Stimulated activated CD4-positive, alpha-beta T cell treated with anti-CD3 and anti-CD28 coated beads, Interleukin-2, amount 100 ng/mL, for 4 hours (primary cell): ENCODE measurements at places on chromosomes 2 and 18.

GRCh38 chr2:58070765-58071164, 24.2 kb downstream of the VRK2 start:
- DNase-seq = no peak

DNA sequence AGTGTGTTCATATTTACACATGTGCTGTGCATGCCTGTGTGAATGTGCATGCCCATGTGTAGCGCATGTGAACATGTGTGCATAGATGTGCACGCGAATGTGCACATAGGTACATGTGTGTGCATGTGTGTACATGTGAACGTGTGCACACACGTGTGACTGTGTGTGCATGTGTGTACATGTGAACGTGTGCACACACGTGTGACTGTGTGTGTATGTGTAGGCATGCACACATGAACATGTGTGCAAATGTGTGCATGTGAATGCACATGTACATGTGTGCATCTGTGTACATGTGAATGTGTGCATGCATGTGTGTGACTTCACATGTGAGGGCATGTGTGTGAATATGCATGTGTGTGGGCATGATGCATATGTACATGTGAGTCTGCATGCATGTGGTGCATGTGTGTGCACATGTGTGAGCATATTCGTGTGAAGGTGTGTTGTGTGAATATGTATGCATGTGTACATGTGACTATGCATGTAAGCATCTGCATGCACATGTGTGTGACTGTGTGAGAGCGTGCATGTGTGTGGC, 122.4 kb downstream of the PTGR3 start:
- no peak for DNase-seq

GRCh38 chr18:57077786-57078552, 68.9 kb upstream of the BOD1L2 start:
- DNase-seq = no peak

DNA sequence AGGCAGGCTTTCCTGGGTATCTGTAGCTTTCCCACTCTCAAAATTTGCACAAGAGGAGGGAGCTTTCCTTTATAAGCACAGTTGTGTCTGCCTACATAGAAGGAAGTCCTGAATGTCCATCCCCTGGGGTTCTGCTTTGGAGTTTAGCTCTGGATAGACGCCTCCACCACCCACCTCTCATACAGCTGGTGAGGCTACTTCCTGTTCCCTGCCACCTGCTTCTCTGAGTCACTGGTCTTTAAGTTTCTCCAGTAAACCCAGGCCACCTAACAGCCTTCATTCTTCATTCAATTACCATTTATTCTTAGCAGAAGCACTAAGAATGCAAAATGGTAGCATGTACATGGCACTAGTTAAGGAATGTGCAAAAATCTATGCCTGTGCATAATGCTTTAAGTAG, 407.8 kb downstream of the CDH2 start:
- DNase-seq = no peak

- DNase-seq = no peak
Observed at GRCh38 chr18:62264984-62265383, 60.1 kb upstream of the TNFRSF11A start.

GRCh38 chr2:7681881-7682461, 764.8 kb downstream of the RNF144A start:
- DNase-seq = no peak

- no peak for DNase-seq
Observed at GRCh38 chr2:55351672-55352071, 68.0 kb downstream of the CCDC88A start.

- DNase-seq = no peak
Observed at GRCh38 chr18:48418539-48419276, 9.5 kb upstream of the ZBTB7C start.

DNA sequence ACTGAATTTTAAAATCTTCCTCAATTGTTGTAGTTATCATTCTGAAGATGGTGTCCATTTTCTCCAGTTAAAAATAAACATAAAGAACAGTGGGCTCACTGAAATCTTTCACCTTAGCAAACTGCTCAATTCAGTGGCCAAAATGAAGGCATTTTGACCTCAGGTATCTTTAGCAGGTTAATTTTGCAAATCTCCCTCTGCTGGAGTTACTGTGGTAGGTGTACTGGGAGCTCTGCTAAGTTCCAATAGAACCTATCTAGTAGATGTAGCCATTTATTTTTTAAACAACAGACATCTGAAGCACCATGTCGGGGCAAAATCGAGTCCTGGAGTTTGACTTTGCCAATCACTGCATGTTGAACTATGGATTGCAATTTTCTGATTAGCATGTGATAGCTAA, 177.1 kb downstream of the IRS1 start:
- no peak for DNase-seq

GRCh38 chr18:42798606-42799170, 316.8 kb downstream of the RIT2 start:
- no peak for DNase-seq

- DNase-seq = no peak
Observed at GRCh38 chr2:126866451-126866850, 32.2 kb upstream of the TEX51 start.

DNA sequence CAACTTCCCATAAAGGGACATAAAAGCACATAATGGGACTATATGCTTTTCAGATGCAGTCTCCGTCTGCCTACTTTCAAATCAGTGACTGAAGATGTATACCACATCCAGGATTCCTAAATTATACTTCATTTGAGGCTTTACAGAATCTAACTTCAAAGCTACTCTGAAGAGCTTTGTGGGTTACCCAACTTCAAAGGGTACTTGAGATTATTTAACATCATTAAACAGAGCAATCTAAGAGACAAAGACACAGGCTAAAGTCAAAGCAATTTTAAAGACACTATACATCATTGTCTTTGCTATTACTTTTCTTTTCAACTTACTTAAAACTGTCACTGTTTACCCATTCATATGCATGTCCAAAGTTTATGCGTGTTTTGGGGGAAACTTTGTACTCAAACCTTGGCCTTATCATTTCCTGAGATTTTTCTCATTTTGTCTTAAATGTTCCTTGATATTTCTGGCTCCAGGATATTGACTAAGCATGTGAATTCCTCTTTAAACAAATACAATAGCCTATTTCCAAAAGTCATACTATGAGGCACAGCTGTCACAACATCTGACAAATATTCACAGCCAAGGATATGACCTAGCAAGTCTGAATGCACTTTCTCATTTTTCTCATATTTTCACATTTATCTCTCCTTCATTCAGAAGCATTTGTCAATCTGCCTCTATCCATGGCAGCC, 1985.1 kb upstream of the PIK3C3 start:
- no peak for DNase-seq

DNA sequence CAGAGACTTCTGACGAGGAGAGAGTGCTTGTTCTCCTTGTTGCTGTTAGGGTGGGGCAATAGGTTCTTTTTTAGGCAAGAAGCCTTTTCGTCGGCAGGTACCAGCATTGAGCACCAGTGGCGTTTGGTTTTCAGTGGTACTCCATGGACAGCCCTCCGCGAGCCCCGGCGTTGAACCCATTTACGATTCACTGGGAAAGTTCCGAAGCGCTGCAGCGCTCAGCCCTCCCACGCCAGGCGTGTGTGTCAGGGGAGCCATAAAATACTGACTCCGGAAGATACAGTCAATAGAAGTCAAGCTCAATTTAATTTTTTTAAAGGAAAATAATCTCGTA, 494 bp upstream of the ROCK1 start:
- DNase-seq = peak; percentile 45

- DNase-seq = no peak
Observed at GRCh38 chr2:48753228-48753627, 2.3 kb downstream of the LHCGR start.

DNA sequence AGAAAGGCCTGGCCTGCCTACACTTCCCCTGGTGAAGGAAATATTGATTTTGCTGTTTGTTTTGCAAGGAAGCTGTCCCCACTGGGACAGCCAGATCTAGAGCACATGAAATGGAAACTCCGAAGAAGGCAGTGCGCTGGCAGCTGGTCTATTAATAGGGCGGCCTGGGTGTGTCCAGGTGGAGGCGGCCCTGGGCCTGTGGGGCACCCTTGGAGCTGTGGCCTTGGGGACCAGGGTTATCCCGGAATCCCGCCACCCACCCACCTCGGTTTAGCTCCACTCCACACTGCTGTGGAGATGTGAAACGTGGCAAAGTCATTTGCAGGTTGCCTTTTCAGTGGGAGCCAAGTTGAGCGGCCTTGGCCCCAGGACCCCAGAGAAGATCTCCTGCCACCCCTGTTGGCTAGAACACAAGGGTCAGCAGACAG, 204.3 kb downstream of the KLHL29 start:
- DNase-seq = no peak

- no peak for DNase-seq
Observed at GRCh38 chr18:13416848-13417247, 198.3 kb downstream of the LDLRAD4 start.

DNA sequence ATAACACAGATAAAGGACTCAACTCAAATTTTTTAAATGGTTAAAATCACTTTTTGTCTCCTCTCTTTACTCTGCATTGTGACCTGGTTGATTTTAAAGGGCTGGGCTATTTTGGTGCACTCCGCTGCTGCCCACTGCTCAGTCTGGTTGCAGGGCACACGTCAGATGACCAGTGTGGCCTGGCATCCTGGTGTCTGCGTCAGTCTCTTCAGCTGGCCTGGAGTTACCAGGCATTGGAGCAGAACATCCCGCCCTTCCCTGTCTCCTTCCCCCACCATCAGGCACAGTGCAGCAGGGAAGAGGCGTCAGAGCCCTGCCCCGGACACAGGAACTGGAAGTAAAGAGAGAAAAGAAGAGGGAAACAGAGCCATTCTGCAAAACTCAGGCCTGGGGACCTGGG, 8.9 kb downstream of the C1QL2 start:
- DNase-seq = no peak

- no peak for DNase-seq
Observed at GRCh38 chr18:36354989-36355388, 57.5 kb downstream of the FHOD3 start.
